Activated CD4-positive, alpha-beta T cell treated with anti-CD3 and anti-CD28 coated beads, Interleukin-2, amount 10 ng/mL, durations not matched to agents 24 days and 14 days (primary cell): ENCODE measurements at places on chromosomes 1 and 21. TPM values are rescaled to one million over a fixed set of nuclear protein-coding genes. Genes with fewer than 3 reads are reported as not detected.

MYOG gene
- total RNA-seq: not detected in 2 replicates

SPATA1 gene
- 0.69 and 0.98 TPM in 2 replicates for total RNA-seq

RNU1-3 gene
- 1,962 and 2,189 TPM in 2 replicates for total RNA-seq

TMPRSS2 gene
- total RNA-seq: not detected in 2 replicates

DNA sequence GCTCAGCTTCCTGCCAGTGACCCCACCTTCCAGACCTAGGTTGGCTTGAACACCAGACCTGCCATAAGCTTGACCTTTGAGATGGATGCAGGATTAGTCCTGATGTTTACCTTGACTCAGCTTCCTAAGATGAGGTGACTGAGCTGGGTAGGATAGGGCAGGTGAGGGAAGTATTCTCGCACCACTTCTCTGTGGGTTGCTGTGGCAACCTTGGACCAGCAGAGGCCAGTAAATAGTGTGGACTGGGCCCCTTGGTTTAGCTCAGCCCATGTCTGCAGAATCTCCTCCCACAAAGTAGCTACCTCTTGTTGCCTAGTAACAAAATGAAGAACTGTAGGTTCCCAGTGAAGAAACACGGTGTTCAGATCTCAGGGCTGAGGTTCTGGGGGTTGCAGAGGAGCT, 8.4 kb downstream of the RPS6KA1 start:
- DNase-seq: peak; percentile 68

DNA sequence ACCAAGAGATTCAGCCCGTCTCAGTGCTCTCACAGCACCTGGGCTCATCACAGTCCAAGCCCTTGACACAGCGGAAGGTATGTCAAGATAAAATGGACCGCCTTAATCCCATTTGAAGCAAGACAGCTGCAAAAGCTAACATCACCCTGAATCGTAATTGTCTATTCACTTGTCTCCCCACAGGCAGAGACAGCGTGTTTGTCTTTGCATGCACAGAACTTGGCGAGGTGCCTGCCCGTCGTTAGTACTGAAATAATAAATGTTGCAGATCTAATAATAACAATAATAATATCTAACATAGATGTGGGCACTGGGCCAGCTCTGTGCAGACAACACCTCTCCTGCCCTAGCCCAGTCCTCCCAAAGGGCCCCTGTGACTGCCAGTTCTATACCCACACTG, 271.7 kb downstream of the NPHP4 start:
- no peak for DNase-seq

DNA sequence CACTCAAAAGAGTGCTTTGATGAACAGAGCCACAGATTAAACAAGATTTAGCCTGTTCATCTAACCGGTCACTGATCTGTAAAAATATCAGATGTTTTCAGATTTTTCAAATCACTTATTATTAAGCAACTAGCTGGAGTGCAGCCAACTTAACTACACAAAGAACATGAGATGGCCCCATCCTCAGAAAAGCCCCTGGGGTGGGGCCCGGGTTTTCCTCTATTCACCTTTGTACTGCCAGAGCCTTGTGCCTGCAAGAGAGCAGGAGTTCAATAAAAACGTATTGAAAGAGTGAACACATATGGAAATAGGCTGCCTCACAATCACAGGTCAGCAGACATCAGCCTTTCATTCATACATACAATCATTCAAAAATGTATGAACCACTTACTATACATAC, 516.1 kb downstream of the OMA1 start:
- DNase-seq: no peak

GRCh38 chr1:90122654-90123340, 127.9 kb downstream of the ZNF326 start:
- DNase-seq: no peak

DNA sequence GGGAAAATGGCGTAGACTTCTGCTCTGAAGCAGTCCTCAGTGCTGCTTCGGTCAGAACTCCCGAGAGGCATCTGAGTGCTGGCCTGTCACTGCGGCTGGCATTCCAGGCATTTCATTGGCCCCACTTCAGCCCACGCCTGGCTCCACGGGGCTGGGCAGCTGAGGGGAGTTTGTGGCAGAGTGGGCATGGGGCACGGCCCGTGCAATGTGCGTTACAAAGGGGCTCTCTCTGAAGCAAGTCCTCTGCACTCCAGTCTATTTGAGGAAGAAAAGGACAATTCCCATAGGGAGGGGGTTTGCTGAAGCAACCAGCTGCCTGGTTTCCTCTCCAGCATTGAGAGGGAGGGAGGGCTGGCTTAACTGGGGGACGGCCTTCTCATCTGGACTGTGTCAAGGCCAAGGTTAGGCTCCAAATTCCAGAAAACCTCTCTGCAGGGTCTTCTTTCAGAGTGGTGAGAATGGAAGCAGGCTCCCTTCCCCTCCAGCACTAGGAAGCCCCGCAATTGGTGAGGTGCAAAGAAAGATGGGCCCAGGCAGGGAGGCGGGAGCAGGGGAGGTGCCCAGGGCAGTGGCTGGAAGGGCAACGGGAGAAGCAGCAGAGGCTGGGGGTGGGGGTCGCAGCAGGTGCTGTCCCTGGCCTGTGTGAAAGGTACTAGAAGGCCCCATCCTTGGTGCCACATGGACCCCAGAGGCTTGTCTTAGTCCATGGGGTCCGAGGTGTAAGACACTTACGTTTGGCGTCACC, 21.1 kb upstream of the GPR157 start:
- no peak for DNase-seq

GRCh38 chr1:241482761-241483250, 36.7 kb downstream of the FH start:
- no peak for DNase-seq

DNA sequence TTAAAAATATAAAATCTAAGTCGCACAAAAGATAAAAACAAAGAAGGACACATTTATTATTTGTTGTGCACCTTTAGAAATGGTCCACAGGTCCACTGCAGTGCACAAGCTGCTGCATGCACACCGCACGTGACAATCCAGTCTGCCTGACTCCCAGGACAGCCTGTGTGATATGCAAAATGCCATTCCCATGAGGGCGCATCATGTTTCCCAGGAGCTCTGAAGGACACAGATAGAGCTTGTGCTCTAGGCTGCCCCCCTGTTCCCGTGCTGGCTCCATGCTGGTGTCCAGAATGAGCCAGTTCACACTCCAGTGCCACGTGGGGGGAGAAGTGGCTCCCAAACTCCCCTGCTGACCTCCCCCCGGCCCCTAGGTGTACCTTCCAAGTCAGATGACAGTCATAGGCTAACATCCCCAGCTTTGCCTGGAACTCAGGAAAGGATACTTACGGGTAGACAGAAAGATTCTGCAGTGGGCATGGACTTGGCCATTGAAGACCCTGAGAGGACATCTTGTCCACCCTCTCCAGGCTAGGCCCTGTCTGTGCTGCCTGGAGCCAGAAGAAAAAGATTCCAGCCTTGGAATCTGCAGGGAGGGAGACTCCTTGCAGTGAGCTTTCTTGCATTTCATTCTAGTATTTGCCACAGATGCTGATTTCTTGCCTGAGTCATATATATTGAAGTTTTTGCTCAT, 26.3 kb downstream of the RAB7B start:
- no peak for DNase-seq

- DNase-seq: no peak
These were observed 122.8 kb downstream of the PLPPR5 start for GRCh38 chr1:98881901-98882300.
